ENCODE measurements at places on chromosomes 4 and X. TPM values are rescaled to one million over a fixed set of nuclear protein-coding genes. Genes with fewer than 3 reads are reported as not detected.

RAP1GDS1 gene
- total RNA-seq = 54.7 TPM

C4orf51 gene
- total RNA-seq = not detected

STPG2 gene
- total RNA-seq = 0.39 TPM

TCEAL9 gene
- total RNA-seq = 1.2 TPM

HEPH gene
- not detected for total RNA-seq

CYTL1 gene
- 0.54 TPM for total RNA-seq

L1CAM gene
- total RNA-seq = 2.1 TPM

SPATA4 gene
- total RNA-seq = not detected

ARHGEF6 gene
- total RNA-seq = 87.8 TPM

ARHGAP10 gene
- total RNA-seq = 14.1 TPM

MAGEC3 gene
- not detected for total RNA-seq

CORIN gene
- 0.64 TPM for total RNA-seq

IQCM gene
- not detected for total RNA-seq

VCX3B gene
- not detected for total RNA-seq

DNA sequence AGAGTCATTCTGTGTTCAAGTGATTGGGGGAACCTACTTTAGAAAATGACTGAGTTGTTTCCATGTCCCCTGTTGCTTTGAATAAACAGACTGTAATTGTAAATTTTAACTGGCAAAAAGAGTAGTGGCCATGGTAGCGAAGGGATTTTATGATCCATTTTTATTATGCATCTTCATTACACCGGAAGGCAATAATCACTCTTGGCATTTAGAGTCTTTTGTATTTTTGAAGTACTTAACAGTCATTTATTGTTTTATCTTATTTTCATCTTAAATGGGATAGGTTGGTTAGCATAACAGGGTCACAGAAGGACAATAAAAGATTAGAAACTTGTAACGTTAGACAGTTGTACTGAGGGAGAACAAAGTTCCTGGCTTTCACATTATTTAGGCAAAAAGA is 11.0 kb upstream of the OTC start:
- no peak for DNase-seq
- H3K27me3 ChIP-seq = peaks cover 7% of the 10 kb centered on the region
- H3K27ac ChIP-seq = no peak overlapping the region

DNA sequence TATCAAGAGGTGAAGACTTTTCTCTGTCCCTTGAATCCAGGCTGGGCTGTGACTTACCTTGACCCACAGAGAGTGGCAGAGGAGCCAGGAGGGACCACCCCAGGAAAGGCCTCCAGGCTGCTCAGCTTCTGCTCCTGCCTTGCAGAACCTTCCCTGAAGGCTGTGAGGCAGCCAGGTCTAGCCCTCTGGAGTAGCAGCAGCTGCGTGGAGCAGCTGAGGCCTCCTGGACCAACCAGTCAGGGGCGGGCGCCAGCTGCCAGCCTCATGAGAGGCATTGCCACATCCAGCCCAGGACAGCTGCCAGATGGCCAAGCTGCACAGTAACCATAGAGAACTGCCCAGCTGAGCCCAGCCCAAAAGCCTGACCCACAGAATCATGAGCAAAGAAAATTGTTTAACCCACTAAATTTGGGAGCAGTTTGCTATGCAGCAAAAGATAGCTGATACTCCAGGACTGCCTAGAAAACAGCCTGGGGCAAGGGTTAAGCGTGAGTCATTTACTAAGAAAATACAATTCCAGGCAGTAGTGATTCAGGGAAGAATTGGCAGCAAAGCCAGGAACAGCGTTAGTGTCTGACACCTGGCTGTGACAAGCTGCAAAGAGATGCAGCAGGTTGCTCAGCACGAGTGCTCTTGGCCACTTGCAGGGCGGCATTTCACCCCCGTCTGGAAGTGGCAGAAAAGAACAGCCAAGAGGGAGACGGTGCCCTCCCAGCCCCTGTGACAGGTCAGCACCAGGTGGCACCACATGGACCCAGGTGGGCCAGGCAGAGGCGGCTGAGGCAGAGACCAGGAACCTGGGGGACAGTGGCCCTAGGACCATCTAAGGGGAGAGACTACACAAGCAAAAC is 14.7 kb upstream of the PDE6B start:
- peaks cover 2% of the 10 kb centered on the region for H3K27me3 ChIP-seq
- H3K4me1 ChIP-seq = no peaks in the 10 kb centered on the region
- no peak for DNase-seq
- no peak overlapping the region for H3K27ac ChIP-seq
- no peaks in the 10 kb centered on the region for H3K36me3 ChIP-seq

GRCh38 chr4:132614682-132615081 is 534.4 kb upstream of the PCDH10 start:
- H3K4me3 ChIP-seq = no peak overlapping the region
- no peak for DNase-seq
- no peaks in the 10 kb centered on the region for H3K4me1 ChIP-seq

GRCh38 chr4:667545-667925 is 6.5 kb downstream of the ATP5ME start:
- DNase-seq = no peak
- H3K27ac ChIP-seq = no peak overlapping the region
- H3K4me3 ChIP-seq = no peak overlapping the region
- peaks cover 8% of the 10 kb centered on the region for H3K4me1 ChIP-seq
- peaks cover 18% of the 10 kb centered on the region for H3K36me3 ChIP-seq

GRCh38 chrX:96569034-96569433 is 115.6 kb upstream of the DIAPH2 start:
- no peaks in the 10 kb centered on the region for H3K4me1 ChIP-seq
- DNase-seq = no peak
- no peak overlapping the region for H3K27ac ChIP-seq
- no peak overlapping the region for H3K4me3 ChIP-seq

- H3K4me1 ChIP-seq = no peaks in the 10 kb centered on the region
- H3K27ac ChIP-seq = no peak overlapping the region
- DNase-seq = no peak
- no peaks in the 10 kb centered on the region for H3K36me3 ChIP-seq
- no peak overlapping the region for H3K4me3 ChIP-seq
- H3K27me3 ChIP-seq = no peaks in the 10 kb centered on the region
Measured at GRCh38 chr4:1092026-1092982, 21.1 kb downstream of the RNF212 start.

GRCh38 chr4:16480011-16480410 is 253.7 kb upstream of the TAPT1 start:
- H3K4me1 ChIP-seq = no peaks in the 10 kb centered on the region
- H3K4me3 ChIP-seq = no peak overlapping the region
- no peak for DNase-seq
- no peaks in the 10 kb centered on the region for H3K27me3 ChIP-seq

DNA sequence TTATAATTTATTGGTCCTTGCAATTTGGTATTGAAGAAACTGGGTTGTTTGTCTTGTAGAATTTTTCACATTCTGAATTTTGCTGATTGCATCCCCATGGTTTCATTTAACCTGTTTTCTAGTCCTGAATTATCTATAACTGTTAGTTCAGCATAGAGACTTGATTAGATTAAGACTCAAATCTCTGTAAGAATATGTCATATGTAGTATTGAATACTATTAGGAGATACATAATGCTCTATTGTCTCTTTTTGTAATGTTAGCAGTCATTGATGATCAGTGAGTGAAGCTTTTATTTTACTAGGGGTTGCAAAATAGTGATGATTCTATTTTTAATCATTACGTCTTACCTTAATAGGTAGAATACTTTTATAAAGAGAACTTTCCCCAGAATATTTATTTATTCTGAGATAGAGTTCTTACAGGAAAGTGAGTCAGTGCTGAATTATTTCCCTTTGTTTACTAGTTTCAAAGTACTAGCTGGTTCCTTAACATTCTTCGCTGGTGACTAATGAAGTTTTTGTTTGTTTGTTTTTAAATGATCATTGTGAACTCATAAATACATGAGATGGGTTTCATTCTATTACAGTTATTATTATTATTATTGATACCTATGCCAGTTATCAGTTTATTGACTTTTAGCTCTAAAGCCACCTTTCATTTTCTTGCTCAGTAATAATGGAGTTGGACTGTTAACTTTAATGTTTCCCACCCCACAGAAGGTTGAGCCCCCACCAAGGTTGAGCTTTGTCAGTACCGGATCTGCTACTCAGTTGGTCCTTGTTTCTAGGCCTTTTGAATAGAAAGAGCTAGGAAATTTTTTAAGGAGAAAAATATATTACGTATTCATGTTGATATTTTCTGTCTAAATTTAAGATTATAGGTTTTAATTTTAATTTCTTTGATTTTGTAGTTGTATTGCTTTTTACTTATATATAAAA is 102.3 kb downstream of the LARP1B start:
- H3K4me3 ChIP-seq = no peak overlapping the region
- H3K27me3 ChIP-seq = no peaks in the 10 kb centered on the region
- H3K36me3 ChIP-seq = no peaks in the 10 kb centered on the region
- DNase-seq = no peak
- H3K4me1 ChIP-seq = no peaks in the 10 kb centered on the region

GRCh38 chrX:27186671-27187070 is 276.5 kb downstream of the PPP4R3C start:
- no peak overlapping the region for H3K27ac ChIP-seq
- DNase-seq = peak; percentile 37
- H3K4me3 ChIP-seq = no peak overlapping the region
- no peaks in the 10 kb centered on the region for H3K4me1 ChIP-seq

DNA sequence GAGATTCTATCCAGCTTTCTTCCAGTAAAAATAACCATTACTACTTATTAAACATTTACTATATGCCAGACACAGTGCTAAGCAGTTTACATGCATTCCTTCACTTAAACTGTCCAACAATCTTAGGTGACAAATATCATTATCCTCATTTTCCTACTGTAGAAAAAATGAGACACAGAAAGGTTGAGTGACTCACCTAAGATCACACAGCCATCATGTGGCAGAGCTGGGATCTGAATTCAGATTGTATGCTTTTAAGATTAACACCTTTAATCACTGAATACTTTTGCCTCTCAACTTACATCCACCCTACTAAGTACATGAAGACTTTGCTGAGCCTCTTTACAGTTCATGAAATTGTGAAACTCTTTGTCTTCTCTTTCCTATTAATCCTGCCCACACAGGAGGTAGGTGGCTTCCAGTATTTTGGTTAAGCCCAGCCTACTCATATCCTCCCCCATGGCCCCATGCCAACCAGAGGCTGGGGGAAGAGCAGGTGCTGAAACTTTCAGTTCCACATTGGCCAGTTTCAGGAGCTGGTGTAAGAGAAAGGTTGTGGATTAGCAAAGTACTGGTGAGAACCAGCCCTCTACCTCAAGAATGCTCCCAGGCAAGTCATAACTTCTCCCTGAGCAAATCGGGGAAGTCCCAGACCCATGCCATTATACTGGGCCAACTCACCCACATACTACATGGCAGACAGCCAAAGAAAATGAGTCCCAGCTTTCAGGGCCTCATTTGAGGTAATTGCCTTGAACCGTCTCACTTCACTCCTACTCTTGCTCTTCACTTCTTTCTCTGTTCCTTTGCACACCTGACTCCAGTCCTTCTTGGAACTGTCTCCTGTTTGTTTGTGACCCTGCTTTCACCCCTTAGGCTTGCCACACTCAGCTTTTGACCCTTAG is 211.1 kb downstream of the GUCY2F start:
- H3K27ac ChIP-seq = no peak overlapping the region
- no peak for DNase-seq
- H3K27me3 ChIP-seq = no peaks in the 10 kb centered on the region
- no peak overlapping the region for H3K4me3 ChIP-seq

- no peak overlapping the region for H3K4me3 ChIP-seq
- H3K36me3 ChIP-seq = no peaks in the 10 kb centered on the region
- H3K27ac ChIP-seq = no peak overlapping the region
- H3K27me3 ChIP-seq = no peaks in the 10 kb centered on the region
- no peak for DNase-seq
Measured at GRCh38 chr4:87669373-87669772, 19.3 kb downstream of the DMP1 start.

DNA sequence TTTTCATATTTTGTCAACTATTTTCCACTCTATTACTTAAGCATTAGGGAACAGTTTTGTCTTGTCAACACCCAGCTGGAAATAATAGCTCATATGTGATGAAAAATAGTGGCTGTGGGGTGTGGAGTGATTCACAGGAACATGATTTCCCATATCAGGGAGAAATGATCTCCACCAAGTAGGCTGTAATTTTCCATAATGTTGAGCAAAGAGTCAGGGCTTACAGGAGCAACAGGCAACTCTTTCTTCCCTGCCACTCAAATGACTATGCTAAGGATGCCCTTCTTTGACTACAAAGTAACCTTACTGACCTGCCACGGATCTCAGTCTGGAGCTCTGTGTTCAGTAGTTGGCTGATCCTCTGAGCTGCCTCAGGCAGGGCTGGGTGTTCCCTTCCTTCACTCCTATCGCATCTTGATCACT is 90.0 kb upstream of the GATB start:
- H3K27me3 ChIP-seq = peaks cover 10% of the 10 kb centered on the region
- H3K27ac ChIP-seq = no peak overlapping the region
- H3K36me3 ChIP-seq = no peaks in the 10 kb centered on the region

- no peak for DNase-seq
- no peaks in the 10 kb centered on the region for H3K27me3 ChIP-seq
- H3K4me3 ChIP-seq = peak overlapping the region; percentile 23
- peaks cover 9% of the 10 kb centered on the region for H3K4me1 ChIP-seq
Measured at GRCh38 chr4:26088433-26088928, 174.5 kb downstream of the SMIM20 start.

- H3K27me3 ChIP-seq = no peaks in the 10 kb centered on the region
- H3K4me1 ChIP-seq = no peaks in the 10 kb centered on the region
- H3K27ac ChIP-seq = no peak overlapping the region
- H3K4me3 ChIP-seq = no peak overlapping the region
- no peak for DNase-seq
- no peaks in the 10 kb centered on the region for H3K36me3 ChIP-seq
Measured at GRCh38 chrX:29617725-29618124, 597.6 kb upstream of the MAGEB2 start.

DNA sequence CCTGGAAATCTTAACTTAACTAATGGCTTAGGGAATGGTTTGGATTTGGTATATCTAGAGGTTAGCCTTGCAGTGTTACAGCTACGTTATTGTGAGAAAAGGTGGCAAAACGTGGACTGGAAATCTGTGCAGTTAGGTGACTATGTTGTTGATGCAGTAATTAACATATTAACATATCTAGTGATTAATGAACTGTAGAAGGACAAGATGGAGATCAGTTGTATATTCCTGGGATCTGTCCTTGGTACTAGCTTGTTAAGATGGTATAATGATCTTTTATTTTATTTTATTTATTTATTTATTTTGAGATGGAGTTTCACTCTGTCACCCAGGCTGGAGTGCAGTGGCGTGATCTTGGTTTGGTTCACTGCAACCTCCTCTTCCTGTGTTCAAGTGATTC is 36.9 kb downstream of the GPAT3 start:
- H3K36me3 ChIP-seq = no peaks in the 10 kb centered on the region
- no peak overlapping the region for H3K4me3 ChIP-seq
- H3K27ac ChIP-seq = no peak overlapping the region
- H3K27me3 ChIP-seq = no peaks in the 10 kb centered on the region

DNA sequence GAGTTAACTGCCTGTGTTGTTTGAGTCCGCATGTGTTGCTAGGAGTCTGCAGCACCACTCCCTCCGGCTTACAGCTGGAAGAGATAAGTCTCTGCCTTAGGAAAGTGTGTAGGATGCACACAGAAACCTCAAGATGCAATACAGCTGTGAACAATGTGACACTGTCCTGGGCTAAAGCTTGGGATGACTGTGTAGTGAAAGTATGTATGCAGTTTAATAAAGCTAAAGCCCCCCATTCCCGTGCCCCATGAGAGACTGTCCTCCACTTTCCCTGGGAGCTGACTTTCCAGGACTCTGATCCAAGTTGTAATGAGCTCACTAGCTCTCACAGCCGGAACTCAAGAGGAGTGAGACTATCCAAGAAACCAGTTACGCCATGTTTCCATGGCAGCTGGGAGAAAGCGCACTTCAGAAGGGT is 156.6 kb upstream of the FTHL17 start:
- no peaks in the 10 kb centered on the region for H3K4me1 ChIP-seq
- no peaks in the 10 kb centered on the region for H3K36me3 ChIP-seq
- DNase-seq = no peak
- no peak overlapping the region for H3K4me3 ChIP-seq
- no peaks in the 10 kb centered on the region for H3K27me3 ChIP-seq
